ENCODE measurements at places on chromosomes 7 and 10. TPM values are rescaled to one million over a fixed set of nuclear protein-coding genes. Genes with fewer than 3 reads are reported as not detected.

HKDC1 gene
- total RNA-seq: not detected

- DNase-seq: no peak
Measured at GRCh38 chr10:47178537-47179290, 121.3 kb upstream of the GDF10 start.

ZNF853 gene
- total RNA-seq: 4.5 TPM

- peak; percentile 45 for DNase-seq
Measured at GRCh38 chr7:152313831-152314604, 121.8 kb downstream of the KMT2C start.

DNA sequence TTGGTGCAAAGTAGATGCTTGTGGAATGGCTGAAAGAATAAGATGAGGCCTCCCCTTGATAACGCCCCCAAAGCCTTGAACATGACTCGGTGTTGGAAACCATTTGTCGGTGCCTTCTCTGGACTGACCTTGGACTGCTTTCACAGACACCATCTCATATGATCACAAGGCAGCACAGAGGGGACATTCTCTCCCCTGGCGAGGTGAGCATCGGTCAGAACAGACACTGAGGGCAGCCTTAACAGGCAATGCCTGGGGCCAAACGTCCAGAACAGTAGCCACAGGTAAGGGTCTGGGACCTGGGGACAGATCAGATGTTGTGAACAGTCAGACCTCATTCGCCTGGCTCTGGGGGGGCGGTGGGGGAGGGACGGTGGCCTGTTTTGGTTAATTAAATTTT lies 2.8 kb upstream of the TRRAP start:
- DNase-seq: no peak

UCN3 gene
- total RNA-seq: not detected

GHRHR gene
- total RNA-seq: not detected
